Stimulated activated CD8-positive, alpha-beta memory T cell treated with anti-CD3 and anti-CD28 coated beads, Interleukin-15, amount 100 ng/mL, for 24 hours (primary cell): ENCODE measurements at places on chromosomes 2 and 18.

- DNase-seq = no peak
Observed at GRCh38 chr2:162934191-162934590, 95.6 kb upstream of the KCNH7 start.

DNA sequence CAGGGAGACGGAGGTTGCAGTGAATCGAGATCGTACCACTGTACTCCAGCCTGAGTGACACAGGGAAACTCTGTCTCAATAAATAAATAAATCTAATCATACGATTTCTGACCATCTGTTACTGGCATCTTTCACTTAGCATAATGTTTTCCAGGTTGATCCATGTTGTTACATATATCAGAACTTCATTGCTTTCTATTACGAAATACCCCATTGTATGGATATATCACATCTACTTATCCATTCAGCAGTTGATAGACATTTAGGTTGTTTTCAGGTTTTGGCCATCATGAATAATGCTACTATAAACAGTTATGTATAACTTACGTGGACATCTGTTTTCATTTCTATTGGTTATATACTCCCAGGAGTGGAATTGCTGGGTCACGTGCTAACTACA is 303.9 kb downstream of the PAX3 start:
- no peak for DNase-seq

DNA sequence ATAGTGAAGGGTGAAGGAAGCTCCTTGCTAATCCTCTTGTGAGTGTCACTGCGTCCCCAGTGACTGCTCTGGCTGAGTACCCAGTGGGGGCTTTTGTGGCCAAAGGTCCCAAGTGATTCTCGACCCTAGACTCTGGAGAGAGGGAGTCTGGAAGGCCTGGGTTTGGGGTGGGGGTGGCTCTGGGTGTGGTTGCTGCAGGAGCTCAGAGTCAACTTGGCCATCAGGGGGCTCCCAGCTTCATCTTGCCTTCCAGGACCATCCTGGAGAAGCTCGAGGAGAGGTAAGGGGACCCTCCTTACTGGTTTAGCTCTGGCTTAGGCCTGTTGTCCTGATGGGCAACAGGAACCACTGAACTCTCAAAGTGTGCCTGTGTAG is 592 bp downstream of the PSD4 start:
- DNase-seq = no peak

- DNase-seq = no peak
Observed at GRCh38 chr2:148930046-148930775, 55.2 kb downstream of the KIF5C start.

DNA sequence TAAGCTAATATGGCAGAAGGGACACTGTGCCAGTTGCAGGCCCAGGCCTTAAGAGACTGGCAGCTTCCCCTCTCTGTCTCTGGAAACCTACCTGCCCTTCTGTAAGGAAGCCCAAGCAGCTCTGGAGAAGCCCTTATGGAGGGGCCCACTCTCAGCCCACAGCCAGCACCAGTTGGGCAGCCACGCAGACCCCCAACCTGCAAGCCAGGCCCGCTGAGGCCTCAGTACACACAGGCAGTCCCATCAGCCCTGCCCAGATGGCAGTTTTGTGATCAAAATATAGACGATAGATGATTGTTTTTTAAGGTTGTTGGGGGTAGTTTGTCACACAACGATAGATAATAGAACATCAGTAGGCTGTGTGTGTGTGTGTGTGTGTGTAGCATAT is 36.8 kb upstream of the ALPP start:
- DNase-seq = no peak

DNA sequence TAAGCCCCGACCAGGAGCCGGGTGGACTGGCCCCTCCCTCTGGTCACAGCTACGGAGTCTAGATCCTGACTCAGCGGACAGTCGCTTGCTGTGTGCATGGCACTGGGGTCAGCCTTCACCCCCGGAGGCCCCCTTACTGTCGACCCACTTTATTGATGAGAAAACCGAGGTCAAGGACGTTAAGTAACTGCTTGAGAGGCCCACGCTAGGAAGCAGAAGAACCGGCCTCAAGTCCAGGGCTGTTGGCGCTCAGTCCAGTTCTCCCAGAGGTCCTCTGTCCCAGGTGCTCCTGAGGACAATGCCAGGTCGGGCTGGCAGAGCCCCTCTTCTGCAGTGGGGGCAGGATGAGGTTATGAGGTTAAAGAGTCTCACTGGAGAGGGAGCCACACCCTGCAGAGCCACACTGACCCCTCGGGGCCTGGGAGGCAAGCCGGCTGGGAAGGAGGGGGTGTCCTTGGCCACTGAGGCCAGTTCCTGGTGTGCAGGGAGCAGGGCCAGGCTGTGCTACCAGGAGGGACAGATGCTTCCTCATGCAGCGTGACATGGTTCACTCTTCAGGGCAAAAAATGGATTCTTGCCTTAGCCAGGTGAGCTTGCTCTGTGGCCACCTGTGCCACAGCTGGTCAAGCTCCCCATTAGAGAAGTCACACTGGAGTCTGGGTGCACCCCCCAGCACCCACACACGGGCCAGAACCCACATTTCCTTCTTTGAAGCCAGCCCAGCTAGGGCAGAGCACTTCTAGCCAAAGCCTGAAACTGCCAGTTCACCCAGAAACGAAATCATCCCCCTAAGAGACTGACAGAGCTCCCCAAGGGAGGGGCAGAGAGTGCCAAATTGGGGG is 47.3 kb upstream of the HPCAL1 start:
- no peak for DNase-seq

DNA sequence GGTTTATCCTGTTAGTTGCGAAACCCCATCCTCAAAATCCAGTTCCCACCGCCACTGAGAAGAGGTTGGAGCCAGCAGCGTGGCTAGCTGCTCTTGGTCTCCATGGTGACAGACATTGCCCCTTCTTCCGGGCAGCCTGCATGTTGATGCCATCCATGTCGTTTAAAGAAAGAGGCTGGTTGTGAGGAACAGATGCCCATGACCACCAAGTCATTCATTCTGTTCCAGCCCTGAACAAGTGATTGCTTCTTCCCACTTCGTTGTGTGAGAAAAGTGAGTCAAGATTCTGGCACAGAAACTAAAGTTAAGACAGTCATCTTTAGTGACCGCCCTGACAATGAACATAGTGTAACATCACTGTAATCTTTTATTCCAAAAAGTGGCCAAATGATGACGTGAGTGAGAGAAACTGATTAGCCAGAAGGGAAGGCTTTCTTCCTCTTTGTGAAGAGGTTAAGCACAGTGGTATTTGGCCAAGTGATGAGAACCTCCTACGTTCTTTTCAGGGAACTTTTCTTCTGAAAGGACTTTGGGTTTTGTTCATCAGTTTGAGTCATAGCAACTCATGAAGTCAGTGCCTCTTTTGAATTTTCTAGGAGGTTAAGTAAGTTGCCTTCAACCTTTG is 272.5 kb downstream of the GALR1 start:
- no peak for DNase-seq

- no peak for DNase-seq
Observed at GRCh38 chr2:201176081-201176481, 6.9 kb upstream of the CASP10 start.

DNA sequence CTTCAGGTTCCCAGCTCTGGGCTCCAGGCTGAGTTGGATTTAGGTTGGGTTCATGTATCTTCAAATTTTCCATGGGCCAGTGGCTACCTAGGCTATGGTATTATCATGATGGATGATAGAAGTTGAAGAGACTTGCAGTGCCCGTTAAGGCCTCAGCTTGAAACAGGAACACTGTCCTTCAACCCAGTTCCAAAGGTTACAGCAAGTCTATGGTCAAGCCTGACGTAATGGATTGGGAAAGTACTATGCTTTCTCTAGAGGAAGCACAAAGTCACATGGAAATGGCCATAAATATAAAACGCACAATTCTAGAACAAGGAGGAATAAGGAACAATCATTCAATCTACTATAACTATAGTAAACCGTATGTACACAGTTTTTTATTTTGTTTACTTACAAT is 593.2 kb downstream of the ZEB2 start:
- DNase-seq = no peak

DNA sequence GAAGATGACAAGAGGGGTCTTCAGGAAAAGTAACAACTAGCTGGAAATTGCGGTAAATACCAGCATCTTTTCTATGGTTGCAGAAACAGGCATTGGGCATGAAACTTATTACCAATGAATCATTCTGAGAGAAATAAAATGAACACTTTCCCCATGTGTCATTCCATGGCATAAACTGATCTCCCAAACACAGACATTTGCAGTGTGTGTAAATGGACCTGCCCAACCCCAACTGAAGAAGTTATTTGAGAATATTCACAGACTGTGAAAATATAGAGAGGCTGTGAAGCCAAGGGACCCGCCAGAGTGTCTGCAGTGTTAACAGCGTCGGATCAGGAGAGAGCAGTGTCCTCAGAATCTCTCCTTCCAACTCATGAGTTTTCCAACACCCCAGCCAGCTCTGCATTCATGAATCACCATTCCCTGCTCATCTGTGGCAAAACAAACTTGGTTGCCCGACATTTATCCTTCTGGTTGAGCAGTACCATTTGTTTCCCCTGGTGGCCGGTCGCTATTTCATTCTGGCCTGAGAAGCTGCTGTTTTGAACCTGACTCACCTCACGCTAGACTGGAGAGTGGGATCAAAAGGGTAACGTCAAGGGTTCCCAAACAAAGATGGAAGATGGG is 238.4 kb downstream of the PID1 start:
- no peak for DNase-seq

DNA sequence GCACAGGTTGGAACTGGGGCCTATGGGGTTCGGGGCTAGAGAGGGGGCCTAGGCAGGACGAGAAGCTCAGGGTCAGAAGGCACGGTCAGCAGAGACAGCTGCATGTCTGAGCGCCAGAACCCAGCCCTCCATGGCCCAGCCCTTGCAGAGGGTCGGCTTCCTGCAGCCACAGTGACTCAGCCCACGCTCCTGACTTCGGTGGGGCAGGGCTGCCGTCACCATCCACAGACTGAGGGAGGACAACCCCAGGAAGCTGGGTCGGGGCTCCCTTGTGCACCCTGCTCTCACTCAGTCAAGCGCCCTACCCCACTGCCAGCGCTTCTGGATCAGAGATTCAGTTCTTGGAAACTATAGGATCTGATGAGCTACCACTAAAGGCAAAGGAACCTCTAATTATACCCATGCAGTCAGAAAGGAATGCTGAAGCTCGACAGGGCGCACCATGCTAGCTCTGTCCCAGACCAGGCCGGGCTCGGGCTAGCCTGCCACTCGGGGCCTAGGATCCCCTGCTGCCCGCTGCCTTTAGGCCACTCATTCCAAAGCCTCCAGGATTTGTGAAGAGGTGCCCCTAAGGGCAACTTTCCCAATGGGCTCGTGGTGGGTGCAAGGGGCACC is 3.0 kb downstream of the ACTR1B start:
- DNase-seq = no peak

DNA sequence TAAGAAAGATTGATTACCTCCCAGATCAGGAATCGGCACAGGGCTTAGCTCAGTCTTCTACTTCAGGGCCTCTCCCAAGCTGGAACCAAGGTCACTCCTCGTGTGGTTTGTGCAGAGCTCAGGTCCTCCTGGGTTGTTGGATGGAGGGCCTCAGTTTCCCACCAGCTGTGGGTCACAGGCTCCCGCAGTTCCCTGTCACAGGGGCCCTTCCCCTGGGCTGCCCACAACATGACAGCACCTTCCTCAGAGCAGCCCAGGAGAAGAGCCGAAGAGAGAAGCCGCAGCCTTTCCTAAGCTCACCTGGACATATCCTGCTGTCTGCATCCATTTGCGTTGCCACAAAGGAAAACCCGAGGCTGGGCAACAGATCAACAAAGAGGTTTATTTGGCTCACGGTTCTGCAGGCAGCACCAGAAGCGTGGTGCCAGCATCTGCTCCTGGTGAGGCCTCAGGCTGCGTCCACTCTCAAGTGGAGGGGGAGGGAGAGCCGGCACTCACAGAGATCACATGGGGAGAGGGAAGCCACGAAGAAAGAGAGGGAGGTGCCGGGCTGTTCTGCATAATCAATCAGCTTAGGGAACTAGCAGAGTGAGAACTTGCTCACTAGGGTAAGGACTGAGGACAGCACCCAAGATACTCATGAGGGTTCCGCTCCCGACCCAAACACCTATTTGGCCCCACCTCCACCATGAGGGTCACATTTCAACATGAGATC is 13.0 kb upstream of the ALLC start:
- DNase-seq = no peak

- DNase-seq = no peak
Observed at GRCh38 chr2:33312355-33312754, 164.1 kb upstream of the RASGRP3 start.

DNA sequence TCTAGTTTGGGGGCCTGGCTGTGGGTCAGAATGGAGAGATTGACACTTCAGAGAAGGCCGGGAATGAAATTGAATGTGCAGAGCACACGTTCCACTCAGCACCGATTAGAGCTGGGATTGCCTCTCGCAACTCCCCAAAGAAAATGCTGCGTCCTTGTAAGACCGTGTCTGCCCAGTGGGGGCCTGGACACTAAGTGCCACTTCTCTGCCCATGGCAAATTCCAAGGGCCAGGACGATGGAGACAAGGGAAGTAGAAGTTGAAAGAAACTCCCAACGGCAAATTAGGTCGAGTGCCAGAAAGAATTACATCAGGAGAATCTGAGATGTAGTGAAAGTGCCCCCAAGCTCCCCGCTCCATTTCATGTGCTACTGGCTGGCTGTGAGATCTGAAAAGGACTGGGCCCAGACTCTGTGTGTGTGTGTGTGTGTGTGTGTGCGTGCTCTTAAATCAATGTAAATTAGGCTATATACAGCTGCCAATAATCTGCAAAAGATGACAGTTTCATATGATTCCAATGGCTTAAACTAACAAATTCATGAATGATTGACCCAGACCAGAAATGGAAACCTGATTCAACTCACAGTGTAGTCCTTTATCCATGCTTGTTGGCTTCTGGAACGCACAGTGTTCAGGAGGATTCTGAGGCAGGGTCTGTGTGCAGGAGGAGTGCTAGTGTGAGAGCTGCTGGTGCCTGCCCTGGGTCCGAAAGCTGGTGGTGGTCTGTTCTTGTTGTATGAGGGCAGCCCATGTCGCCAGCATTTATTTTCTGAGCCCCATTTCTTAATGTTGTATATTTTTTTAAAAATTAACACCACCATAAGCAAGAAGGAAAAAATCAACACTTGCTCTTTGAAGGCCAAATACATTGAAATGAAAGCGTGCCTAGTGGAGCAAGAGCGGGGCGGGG is 234.3 kb downstream of the AGAP1 start:
- DNase-seq = no peak

DNA sequence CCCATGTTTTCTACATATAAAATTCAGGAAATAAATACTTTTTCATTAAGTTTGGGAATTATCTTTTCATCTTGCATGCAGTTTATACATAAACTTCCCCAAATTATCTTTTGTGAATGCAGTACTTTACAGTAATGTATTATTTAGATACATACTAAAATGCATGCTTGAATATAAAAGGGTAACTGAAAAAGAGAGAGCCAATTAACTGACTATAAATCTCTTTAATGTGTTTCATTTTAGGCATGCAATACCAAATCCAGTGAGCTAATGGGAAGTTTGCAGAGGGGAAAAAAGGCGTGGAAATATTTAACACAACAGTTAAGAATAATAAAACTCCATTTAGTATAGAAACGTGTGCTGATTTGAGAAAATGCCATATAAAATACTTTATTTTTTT is 39.2 kb downstream of the COL4A4 start:
- DNase-seq = no peak

DNA sequence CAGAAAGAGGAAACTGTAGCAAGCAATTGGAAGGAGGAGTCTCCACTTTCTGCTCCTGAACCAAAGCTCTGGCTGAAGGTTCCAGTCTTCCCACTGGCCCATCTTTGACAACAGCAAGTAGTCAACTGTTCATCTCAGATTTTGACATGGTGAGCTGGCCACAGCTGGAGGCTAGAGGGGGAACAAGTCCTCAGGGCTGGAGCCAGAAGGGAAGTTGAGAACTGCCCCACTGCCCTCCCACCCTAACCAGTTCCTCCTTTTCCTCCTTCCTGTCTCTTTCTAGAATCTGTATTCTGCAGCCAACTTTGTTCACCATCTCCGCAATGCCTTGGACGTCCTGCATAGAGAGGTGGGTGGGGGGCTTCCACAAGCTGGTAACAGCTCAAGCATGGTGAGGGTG is 105.8 kb downstream of the PLB1 start:
- DNase-seq = no peak
